Choroid plexus epithelial cell (primary cell): ENCODE measurements at places on chromosomes 16 and 17.

GRCh38 chr17:409308-409847, 56.8 kb upstream of the RPH3AL start:
- DNase-seq = no peak

DNA sequence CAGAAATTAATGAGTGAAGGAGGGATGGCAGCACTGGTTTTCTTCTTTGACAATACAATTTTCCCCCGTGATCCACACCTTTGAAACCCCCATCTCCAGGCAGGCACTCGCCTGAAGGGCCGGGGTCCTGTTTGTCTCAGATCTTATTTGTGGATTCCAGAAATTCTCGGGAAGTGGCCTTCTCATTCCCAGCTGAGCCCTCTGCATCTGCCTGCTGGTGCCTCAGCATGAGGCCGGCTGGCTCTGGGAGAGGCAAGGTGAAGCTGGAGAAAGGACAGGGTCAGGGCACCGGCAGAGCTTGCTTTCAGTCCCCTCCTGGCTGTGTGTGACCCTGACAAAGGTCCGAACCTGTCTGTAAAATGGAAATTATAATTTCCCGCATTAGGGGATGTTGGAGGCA, 35.8 kb upstream of the C1QL1 start:
- DNase-seq = no peak

DNA sequence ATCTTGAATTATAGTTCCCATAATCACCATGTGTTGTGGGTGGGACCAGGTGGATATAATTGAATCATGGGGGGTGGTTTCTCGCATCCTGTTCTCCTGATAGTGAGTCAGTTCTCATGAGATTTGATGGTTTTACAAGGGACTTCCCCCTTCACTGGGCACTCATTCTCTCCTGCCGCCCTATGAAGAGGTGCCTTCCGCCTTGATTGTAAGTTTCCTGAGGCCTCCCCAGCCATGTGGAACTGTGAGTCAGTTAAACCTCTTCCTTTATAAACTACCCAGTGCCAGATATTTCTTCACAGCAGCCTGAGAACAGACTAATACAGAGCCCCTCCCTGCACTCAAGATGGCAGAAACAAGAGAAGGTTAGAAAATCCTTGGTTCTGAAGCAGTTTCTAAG, 26.4 kb downstream of the LDAF1 start:
- DNase-seq = no peak

GRCh38 chr17:37098910-37099664, 150.3 kb downstream of the AATF start:
- peak; percentile 31 for DNase-seq

- DNase-seq = no peak
Observed at GRCh38 chr16:30603945-30604315, 6.3 kb downstream of the ZNF689 start.

GRCh38 chr17:2397247-2398171, 3.4 kb downstream of the MNT start:
- DNase-seq = no peak

GRCh38 chr16:73813527-73813926, 483.1 kb upstream of the PSMD7 start:
- DNase-seq = no peak

DNA sequence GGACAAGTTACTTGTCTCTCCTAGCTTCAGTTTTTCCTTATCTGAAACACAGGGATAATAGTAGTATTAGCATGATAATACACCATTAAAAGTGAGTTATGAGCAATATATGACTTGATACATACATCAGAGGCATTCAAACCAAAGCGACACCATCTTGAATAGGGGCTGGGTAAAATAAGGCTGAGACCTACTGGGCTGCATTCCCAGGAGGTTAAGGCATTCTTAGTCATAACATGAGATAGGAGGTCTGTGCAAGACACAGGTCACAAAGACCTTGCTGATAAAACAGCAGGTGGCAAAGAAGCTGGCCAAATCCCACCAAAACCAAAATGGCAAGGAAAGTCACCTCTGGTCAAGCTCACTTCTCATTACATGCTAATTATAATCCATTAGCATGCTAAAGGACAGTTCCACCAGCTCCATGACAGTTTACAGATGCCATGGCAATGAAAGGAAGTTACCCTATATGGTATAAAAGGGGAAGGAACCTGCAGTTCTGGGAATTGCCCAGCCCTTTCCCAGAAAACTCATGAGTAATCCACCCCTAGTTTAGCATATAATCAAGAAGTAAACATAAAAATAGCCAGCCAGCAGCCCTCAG, 37.2 kb upstream of the HS3ST3A1 start:
- DNase-seq = peak; percentile 22

DNA sequence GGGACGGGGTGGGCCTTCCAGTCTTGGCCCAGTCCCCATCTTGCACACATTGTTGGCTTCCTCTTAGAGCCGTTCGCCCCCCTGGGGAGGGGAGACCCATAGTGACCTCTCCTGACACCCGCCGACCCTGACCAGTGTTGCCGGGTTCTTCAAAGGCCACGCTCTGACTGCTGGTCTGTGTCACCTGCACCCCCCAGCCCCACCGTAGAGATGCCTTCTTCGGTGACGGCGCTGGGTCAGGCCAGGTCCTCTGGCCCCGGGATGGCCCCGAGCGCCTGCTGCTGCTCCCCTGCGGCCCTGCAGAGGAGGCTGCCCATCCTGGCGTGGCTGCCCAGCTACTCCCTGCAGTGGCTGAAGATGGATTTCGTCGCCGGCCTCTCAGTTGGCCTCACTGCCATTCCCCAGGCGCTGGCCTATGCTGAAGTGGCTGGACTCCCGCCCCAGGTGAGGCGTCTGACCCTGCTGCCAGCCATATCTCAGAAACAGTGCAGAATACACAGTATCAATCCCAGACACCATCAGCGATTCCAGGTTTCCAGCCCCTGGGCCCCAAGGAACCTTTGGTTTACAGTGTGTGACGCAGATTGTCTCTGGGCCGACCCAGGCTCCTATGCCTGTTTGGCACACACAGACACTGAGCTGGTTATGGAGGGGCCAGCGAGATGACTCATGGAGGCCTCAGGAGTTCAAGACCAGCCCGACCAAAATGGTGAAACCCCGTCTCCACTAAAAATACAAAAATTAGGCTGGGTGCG, 1.3 kb downstream of the SLC26A11 start:
- no peak for DNase-seq
